Coronary artery (tissue), 2 donors: ENCODE measurements at places on chromosomes 6 and 20.

DNA sequence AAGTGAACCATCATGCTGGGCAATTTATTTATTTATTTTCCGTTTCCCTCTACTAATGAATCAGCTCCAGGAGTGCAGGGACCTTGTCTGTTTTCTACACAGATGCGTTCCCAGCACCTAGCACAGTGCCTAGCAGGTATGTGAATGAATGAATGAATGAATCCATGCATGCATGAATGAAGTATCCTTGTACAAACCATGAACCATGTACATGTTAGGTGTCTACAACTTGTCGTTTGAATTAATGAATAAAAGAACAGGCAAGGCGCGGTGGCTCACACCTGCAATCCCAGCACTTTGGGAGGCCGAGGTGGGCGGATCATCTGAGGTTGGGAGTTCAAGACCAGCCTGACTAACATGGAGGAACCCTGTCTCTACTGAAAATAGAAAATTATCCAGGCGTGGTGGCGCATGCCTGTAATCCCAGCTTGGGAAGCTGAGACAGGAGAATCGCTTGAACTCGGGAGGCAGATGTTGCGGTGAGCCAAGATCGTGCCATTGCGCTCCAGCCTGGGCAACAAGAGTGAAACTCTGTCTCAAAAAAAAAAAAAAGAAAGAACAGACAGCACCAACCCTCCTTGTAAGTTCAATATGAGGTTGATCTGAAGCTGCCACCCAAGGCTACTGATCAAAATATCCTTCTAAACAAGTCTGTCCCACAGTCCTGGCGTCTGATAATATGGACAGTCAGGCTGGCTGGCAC is 27.3 kb upstream of the SLC9A8 start:
- DNase-seq, result no peak

GRCh38 chr20:14764511-14765369 is 427.3 kb upstream of the FLRT3 start:
- DNase-seq, result no peak

DNA sequence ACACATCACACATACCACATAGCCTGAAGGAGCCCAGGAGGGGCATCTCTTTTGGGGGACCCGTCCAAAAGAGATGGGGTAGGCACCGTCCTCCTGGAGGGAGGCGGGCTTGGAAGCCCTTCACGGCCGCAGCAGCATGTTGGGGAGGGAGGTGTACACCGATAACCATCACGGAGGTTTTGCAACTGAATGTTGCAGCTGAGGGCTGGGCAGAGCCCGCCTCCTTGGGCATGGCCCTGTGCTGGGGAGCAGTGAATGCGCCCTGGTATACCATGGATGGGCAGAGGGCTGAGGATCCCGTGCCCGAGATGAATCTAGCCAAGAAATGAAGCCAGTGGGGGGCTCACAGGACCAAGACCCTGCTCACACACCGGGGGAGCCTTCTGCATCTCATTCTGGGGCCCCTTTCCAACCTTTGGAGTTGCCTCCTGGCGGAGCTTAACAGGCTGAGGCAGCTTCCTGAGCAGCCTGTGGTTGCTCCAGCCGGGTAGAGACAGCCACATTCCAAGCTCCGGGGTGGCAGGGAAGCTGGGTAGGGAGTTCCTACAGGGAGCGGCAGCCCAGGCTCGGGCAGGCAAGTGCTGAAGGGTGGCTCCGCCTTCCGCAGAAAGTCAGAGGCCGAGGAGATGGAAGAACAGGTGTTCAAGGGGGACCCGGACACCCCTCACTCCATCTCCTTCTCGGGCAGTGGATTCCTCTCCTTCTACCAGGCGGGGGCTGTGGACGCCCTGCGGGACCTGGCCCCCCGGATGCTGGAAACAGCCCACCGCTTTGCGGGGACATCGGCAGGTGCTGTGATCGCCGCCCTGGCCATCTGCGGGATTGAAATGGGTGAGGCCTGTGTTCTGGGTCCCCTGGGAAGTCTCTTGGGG is at the start of gene PNPLA1:
Gene PNPLA1 (plus strand): TSS at position 227 of the 872 bp plus-strand sequence. CDS start 400 bp downstream, at position 627.
- no peak for DNase-seq

GRCh38 chr20:10761786-10762185 is 88.0 kb upstream of the JAG1 start:
- no peak for DNase-seq

DNA sequence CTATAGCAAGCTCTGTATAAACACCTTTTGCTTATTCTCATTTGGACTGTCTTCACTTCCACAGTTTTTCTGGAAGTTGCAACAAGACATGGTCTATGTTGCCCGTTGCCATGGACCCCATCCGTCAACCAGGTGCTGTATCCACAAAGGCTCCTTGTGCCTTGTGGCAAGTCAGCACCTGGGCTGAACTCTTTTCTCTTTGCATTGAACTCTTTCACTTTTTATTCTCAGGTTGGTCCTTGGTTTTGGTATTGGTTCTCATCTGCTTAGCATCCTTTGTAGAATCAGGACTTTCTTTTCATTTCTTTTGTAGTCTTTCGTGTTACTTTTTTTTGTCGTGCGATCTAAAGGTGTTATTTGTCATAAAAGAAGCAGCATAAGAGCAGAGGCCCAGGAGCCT is 5.0 kb upstream of the GSTA1 start:
- DNase-seq, result no peak

- no peak for DNase-seq
Observed at GRCh38 chr6:149723771-149724417, 6.0 kb upstream of the LATS1 start.
